Fibroblast of the conjunctiva (primary cell): ENCODE measurements at places on chromosomes 1 and 21.

- peak; percentile 97 for DNase-seq
Observed at GRCh38 chr1:15799004-15799867, 8.2 kb downstream of the UQCRHL start.

DNA sequence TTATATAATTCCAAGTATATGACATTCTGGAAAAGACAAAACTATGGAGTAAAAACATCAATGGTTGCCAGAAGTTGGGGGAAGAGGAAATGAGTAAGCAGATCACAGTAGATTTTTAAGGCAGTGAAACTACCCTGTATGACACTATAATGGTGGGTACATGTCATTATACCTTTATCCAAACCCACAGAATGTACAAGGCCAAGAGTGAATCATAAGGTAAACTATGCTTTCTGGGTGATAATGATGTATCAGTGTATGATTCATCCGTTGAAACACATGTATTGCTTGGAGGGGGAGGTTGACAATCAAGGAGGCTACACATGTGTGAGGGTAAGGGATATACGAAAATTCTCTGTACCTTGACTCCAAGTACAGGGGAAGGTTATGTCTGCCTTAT, 862.7 kb downstream of the PLA2G4A start:
- DNase-seq: peak; percentile 53

GRCh38 chr1:99170516-99170915, 93.8 kb upstream of the PLPPR4 start:
- DNase-seq: no peak

GRCh38 chr1:97834899-97835298, 85.9 kb downstream of the DPYD start:
- DNase-seq: no peak

- no peak for DNase-seq
Observed at GRCh38 chr1:36156329-36157114, 562 bp downstream of the MAP7D1 start.

- DNase-seq: no peak
Observed at GRCh38 chr1:23424293-23425192, at the start of gene TCEA3. TCEA3 (minus strand) TSS chr1:23424748; CDS start chr1:23424633, 115 bp downstream.

DNA sequence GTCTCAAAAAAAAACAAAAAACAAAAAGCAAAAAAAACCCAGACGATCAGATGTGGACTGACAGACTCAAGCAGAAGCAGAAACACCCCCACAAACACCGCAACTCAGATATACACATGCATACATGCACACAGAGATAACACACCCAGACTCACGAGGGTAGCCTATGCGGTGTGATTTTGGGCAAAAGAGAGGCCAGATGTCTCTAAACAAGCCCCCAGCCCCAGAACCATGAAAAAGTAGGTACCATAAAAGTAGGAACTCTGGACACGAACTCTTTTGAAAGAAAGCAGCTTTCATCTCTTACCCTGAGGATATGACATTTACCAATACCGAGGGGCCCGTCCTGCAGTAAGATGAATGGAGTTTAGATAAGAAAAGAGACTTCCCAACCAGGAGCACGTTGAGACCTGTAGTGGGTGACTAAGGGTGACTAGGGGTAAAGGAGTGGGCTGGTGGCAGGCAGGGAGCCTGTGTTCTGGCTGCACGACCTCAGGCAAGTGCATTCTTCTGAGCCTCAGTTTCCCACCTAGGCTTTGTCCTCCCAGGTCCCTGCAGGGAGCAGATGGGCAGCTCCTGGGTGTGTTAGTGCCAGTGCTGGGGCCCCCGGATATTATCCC, 1.5 kb upstream of the TINAGL1 start:
- no peak for DNase-seq

DNA sequence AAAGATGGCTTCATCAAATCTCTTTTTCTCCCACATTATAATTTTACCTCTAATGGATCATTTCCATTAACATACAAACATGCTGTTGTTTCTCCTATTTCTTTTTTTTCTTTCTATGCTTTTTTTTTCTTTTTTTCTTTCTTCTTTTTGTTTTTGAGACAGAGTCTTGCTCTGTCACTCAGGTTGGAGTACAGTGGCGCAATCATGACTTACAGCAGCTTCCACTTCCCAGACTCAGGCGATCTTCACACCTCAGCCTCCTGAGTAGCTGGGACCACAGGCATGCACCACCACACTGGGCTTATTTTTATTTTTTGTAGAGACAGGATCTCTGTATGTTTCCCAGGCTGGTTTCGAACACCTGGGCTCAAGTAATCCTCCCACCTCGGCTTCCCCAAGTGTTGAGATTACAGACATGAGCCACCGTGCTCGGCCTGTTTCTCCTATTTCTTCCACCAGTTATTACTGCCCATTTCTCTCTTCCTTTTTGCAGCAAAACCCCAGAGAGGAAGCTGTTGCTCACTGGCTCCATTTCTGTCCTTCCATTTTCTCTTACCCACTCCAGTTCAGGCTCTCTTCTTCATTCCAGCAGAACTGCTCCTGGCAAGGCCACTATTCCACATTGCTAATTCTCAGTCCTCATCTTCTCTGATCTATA, 32.1 kb upstream of the OPRD1 start:
- no peak for DNase-seq

GRCh38 chr1:28056129-28056925, 32.1 kb downstream of the EYA3 start:
- DNase-seq: no peak

GRCh38 chr1:31444725-31445448, 31.9 kb downstream of the SERINC2 start:
- no peak for DNase-seq

GRCh38 chr1:157521056-157521455, 31.3 kb downstream of the FCRL5 start:
- DNase-seq: no peak

DNA sequence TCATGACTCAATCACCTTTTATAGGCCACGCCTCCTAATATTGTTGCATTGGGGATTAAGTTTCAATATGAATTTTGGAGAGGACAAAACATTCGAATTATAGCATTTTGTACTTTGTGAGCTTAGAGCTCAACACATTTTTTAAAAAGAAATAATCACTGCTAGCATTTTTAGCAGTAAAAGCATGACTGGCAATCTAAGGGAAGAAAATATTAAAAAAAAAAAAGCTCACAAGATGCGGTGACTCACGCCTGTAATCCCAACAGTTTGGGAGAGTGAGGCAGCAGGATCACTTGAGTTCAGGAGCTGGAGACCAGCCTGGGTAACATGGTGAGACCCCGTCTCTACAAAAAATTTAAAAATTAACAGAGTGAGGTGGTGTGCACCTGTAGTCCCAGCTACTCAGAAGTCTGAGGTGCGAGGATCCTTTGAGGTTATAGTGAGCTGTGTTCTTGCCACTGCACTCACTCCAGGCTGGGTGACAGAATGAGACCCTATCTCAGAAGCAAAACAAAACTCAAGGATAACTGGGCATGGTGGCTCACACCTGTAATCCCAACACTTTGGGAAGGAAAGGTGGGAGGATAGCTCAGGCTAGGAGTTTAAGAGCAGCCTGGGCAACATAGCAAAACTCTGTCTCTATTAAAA, 28.8 kb upstream of the DIPK1A start:
- no peak for DNase-seq

DNA sequence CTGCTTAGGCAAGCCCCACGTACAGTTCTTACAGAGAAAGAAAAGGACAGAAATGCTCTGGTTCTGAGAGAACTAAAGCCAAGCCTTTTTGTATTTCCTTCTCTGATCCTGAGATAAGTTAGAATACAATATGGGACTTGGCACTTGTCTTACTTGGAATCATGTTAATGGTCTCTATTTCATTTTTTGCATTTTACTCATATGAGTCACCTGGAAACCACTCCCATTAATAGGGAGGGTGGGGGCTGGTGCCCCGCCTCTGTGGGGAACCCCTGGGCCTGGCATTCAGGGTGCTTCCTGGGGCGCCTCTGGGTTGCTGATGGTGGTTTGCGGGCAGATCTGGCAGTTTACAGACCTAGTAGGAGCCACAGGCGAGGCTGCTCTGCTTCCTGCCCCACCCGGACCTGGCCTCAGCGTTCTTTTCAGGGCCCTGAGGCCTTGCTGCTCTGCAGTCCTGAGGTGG, 26.7 kb downstream of the TSPAN2 start:
- DNase-seq: no peak

DNA sequence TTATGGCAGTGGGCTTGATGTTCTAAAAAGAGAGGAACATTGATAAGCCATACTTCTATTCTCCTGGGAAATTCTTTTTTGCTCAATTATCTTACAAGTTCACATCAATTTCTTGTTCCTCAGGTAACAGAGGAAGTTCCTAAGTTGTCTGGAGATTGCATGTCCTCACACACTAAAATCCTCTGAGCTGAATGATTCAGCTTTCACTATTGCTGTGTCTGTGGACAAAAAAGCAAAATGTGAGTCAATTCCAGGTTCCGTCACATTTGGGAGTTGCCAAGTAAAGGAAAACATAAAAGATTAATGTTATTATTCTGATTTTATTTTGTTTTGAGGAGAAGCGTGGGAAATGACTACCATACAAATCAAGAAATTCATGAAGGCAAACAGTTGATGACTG, 316.7 kb downstream of the CHRM3 start:
- DNase-seq: no peak

DNA sequence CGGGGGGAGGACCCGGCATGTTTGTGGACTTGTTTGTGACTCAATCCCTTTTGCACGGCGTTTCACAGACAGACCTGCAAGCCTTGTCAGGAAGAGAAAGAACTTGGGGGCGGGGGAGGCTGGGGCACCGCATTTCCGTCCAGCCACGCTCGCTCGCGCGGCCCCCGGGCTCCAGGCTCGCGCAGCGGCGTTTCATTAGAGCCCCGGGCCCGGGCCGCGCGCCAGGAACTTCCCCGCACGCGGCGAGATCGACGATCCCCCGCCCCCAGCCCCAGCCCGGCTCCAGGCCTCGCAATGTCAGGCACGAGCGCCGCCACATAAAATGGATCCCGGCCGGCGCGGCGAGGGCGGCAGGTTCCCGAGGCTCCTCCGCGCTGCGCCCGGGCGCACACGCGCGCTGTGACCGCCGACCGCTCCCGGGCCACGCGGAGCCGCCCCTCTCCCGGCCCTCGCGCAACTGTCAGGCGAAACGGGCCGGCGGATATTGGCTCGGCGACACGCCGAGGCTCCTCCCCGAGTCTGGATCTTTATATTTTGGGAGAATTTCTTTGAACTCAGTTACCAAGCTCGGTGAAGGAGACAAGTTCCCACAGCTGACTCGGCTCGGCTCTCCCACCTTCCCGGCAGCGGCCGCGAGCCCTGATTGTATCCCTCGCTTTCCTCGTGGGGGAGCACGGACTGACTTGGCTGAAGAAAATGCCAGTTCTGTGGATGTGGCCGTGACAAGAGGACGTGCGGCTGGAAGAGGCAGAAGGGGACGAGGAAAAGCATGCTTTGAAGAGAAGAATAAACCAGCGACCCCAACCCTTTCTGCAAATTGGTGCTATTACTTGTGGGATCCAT, at the start of gene KIF26B:
KIF26B (plus strand) TSS at position 557 of the 843 bp plus-strand sequence. CDS start 440 bp downstream, outside the sequence.
- no peak for DNase-seq

DNA sequence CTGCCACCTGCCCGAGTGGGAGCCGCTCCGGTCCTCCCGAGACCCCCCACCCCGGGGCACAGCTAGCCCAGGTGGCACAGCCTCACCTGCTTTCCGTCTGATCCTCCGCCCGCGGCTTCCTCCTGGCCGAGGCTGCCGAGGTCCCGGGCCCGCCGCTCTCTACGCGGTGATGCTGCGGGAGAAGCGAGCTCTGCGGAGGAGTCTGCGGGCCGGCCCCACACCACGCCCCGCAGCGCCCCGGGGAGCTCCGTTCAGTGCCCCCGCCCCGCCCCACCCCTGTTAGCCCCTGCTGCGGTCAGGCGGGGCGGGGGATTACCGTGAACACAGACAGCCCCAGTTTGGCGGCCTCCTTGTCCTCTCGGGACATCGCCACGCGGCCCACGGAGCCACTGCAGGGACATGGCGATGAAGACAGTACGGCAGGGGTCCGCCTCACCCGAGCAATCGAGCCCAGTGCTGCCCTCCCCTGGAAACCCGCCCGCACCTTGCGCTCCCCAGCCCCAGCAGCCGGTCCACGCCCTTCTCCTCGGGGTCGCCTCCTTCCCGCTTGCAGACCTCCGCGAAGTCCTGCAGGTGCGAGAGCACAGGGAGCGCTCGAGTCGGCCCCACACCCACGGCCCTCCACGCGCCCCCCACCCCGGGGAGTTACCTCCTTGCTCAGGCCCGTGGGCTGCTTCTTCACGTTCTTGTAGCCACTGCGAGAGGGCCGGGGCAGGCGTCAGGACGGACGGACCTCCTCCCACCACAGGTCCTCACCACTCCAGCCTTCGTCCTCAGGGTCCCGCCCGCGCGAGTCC, 933 bp downstream of the C1orf35 start:
- DNase-seq: no peak

- no peak for DNase-seq
Observed at GRCh38 chr21:46393451-46393940, 65.2 kb upstream of the DIP2A start.

GRCh38 chr1:99818063-99818699, 32.0 kb upstream of the AGL start:
- peak; percentile 67 for DNase-seq

DNA sequence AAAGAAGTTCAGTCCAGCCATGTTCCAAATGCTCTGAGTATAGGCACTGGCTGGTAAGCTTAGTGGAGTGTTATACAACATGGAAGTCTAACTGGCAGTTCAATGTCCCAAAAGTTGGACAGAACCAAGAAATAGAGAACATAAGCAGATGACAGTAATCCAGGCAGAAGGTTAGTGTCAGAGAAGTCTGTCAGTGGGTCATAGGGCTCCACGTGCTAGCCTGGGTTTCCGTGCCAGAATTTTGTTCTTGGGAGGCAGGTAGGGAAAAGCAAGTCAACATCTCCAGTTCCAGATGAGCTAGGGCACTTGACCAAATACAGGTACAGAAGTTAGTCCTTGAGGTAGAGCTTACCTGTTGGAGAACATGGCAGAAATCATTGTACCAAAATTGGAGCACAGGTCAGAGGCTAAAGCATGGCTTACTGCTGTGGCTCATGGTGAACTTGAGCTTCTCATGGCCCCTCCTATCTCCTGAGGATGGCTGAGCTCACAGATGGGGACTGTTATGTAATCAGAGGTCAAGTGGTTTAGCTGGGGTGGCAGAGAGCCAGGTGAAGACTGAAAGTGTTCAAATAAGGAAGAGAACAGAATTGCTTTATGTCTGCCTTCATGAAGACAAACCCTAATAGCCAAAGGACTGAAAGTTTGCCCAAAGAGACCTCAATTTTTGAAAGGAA, 170.8 kb downstream of the NFIA start:
- DNase-seq: peak; percentile 53

GRCh38 chr1:185108321-185108720, 48.4 kb downstream of the TRMT1L start:
- no peak for DNase-seq

DNA sequence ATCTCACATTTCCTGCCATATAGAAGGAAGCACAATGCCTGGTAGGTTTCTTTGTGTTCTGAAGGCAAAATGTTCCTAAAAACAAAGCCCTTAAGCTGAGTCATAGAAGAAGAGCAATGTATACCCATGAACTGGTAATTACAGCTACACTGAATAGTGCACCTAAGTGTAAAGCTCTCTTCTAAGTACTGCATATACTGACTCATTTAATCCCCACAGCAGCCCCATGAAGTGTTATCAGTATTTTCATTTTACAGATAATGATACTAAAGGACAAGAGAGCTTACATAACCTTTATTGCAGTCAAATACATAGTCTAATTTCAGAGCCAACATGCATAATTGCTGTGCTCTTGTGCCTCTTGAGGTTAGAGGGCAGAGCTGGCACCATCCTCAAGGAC, 239.9 kb downstream of the DPYD start:
- DNase-seq: no peak

- DNase-seq: no peak
Observed at GRCh38 chr21:46319186-46319585, 4.5 kb downstream of the C21orf58 start.
